NCI-H345 (cell line): ENCODE measurements at places on chromosomes 3 and 15.
A peak's percentile ranks its signal among the peaks of the same experiment; 100 is the strongest.

GRCh38 chr15:78088773-78089080 is 3.6 kb upstream of the SH2D7 start:
- DNase-seq: no peak

GRCh38 chr3:8458238-8458661 is 43.4 kb upstream of the LMCD1 start:
- DNase-seq: no peak

- DNase-seq: peak; percentile 74
These were observed 528 bp downstream of the LPCAT4 start for GRCh38 chr15:34366271-34367065.

DNA sequence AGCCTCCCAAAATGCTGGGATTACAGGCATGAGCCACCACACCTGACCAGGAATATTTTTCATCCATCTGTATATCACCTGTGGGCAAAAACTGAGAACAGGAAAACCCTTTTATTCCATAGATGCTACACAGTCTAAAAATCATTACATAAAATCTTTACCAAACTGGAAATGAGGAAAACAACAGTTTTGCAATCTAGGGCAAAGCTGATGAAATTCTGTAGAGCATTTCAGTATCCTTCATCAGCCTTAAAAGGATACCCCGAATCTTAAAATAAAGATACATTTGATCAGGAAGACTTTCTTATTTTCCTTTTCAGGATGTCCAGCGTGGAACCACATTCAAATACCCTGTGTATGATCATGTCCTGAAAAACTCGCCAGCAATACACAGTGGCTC is 7.1 kb downstream of the SIAH2 start:
- no peak for DNase-seq

GRCh38 chr3:99884484-99884883 is 66.8 kb downstream of the CMSS1 start:
- DNase-seq: no peak

DNA sequence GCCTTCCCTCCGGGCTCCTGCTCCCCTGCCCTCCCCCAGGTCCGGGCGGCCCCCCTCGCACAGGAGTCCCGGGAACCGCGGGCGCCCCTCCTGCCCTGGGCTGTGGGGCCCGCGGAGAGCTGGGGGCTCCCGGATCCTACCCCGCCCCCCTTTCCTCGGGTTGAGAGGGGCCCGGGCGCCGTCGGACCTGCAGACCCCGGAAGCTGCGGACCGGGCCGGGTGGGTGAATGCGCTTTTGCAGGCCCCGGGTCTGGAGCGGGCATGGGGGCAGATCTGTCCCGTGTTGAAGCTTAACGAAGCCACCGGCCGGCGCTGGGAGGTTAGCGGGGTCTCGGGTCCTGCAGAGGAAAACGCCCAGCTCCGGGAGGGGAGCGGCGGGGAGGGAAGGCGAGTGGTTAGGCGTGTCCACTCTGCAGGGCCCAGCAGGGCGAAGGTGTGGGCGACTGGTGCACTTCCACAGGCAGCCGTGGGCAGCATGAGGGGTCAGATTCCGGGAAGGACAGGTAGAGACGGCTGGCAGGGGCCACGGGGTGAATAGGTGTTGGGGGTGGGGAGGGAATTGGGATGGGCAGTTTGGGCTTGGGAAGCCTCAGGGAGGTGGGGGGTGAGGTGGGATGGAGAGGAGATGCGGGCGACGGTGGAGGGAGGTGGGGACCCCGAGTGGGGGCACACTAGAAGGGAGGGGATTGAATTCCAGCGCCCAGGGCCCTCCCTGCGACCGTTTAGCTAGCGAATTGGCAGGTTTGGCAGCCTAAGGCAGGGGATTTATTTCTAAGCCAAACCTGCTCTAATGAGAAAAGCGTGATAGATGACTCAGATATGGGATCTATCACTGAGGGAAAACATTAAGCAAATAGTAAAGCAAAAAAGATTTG is 635 bp downstream of the CD276 start:
- DNase-seq: no peak

DNA sequence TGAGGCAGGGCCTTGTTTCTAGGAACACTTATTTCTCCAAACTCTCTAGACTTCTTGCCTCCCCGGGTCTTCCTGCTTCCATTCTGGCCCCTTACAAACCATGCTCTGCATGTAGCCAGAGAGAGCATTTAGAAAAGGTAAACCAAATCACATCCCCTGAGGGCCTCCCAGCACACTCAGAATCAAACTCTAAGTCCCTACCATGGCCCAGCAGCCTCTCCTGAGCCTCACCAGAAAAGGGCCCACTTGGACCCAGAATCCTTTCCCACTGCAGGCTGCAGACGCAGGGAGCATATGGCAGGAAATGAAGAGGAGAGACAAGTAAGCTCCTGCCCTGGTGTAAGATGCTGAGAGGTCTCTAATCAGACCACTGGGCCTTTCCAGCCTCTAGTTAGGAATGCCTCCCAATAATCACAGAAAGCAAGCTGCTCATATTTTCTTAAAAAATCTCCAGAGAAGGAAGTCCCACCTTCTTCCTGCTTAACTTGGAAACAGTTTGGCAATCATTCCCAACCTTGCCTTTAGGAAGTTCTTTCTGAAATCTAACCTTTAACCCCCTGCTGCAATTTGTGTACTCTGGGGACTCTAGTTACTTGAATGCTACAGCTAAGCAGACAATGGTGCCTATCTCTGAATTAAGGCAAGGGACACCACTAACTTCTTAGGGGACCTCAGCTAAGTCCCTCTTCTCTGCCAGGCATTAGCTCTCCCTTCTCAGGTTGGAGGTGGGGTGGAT is 4.2 kb downstream of the AMOTL2 start:
- no peak for DNase-seq

GRCh38 chr15:38128341-38128781 is 124.3 kb upstream of the SPRED1 start:
- DNase-seq: no peak

GRCh38 chr15:87724330-87724729 is 532.2 kb downstream of the NTRK3 start:
- DNase-seq: no peak
